CD8-positive, alpha-beta memory T cell (primary cell): ENCODE measurements at places on chromosomes 3 and 15. TPM values are rescaled to one million over a fixed set of nuclear protein-coding genes. Genes with fewer than 3 reads are reported as not detected.

GRCh38 chr15:91408476-91409076, 308.5 kb downstream of the SV2B start:
- H3K4me3 ChIP-seq: no peak overlapping the region
- no peak for DNase-seq

DNA sequence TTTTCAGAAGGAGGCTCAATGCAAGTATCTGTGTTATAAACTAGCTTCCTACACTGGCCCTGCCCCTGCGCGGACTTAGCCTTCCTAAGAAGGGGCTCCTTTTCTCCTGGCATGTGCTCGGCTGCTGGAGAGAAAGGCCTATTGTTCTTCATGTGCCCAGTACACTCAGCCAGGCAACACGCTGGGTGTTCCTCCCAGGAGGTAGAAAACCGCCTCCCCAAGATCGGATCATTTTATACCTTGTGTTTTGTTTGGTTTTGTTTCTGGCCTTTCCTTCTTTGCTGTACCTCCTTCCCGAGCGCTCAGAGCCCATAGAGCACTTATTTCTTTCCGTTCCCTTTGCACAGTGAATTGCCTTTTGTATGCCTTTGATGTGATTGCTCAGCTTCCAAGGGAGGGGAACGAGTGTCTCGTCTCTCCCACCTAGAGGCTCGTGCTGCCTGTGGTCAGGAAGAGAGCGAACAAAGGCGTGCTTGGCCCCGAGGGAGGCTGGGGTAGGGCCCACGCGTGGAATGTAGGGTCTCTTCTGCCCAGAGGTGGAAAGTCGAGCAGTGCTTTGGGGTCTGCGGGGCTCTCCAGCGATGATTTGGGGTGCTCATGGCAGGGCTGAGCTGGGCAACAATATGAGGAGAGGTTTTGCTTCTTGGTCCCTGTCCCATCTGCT, 30.0 kb downstream of the CCNL1 start:
- DNase-seq: no peak
- no peaks in the 10 kb centered on the region for H3K27me3 ChIP-seq
- H3K4me3 ChIP-seq: peak overlapping the region; percentile 15
- H3K36me3 ChIP-seq: no peaks in the 10 kb centered on the region
- peaks cover 56% of the 10 kb centered on the region for H3K4me1 ChIP-seq
- H3K27ac ChIP-seq: peak overlapping the region; percentile 68

GRCh38 chr15:31301673-31301990, 25.0 kb upstream of the KLF13 start:
- no peaks in the 10 kb centered on the region for H3K27me3 ChIP-seq
- H3K27ac ChIP-seq: no peak overlapping the region
- H3K4me1 ChIP-seq: peaks cover 13% of the 10 kb centered on the region
- no peaks in the 10 kb centered on the region for H3K36me3 ChIP-seq

DNA sequence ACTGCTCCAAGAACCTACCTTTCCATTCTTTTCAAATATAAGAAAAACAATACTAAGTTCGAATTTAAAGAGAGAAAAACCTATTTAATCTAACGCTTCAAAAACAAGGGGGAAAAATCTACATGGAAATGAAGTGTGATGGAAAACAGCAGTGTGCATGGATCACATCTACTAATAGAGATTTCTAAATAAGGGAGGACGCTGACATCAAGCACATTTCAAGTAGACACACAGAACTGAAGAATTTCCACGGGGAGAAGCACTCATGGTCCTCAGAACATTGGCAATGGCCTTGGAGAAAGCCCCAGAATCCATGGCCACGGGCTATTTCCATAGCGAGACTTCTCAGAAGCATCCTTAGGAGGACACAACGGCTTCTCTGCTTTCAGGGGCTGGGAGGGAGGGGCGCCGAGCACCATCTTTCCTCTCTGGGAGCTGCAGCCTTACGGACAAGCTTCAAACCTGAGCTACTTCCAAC, 1.0 kb downstream of the TASOR start:
- no peak for DNase-seq
- peak overlapping the region; percentile 70 for H3K4me3 ChIP-seq
- peaks cover 51% of the 10 kb centered on the region for H3K4me1 ChIP-seq
- H3K27me3 ChIP-seq: no peaks in the 10 kb centered on the region
- peak overlapping the region; percentile 91 for H3K27ac ChIP-seq

DNA sequence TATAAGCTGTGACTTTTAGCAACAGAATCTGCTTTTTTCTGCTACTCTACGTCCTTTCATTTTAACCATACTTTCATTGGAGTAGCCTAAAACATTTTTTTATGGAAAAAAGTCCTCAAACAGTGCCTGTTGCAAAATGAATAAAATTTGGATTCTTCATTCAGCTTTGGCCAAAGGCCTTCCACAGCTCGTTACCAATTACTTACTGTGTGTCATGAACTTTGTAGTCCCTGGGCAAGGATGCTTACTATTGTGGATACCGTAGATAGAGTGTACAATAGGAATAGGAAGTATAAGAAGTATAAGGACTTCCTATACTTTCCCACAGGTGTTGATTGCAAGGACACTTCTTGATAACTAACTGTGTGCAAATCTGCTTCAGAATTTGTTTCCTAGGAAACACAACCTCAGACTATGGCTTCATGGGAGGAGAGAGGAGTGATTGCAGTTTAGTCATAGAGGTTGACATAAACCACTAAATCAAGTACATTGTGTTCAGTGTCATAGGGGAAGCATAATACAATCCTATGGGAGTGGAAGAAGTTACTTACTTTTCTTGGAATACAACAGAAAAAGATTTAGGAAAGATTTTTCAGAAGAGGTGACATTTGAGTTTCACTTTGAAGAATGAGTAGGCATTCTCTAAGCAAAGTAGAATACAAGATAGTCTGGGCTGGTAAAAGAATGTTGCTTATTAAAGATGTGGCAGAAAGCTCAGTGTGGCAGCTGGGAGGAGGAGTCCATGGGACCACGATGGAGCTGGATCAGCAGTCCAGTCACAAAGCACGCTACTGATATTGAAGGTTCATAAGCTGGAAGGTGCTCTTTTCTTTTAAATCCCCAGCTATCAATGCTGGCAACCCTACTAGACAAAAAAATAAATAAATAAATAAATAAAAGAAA, 309.7 kb upstream of the TPRG1 start:
- H3K27ac ChIP-seq: no peak overlapping the region
- H3K4me3 ChIP-seq: no peak overlapping the region
- H3K36me3 ChIP-seq: no peaks in the 10 kb centered on the region
- H3K4me1 ChIP-seq: no peaks in the 10 kb centered on the region
- DNase-seq: no peak

DNA sequence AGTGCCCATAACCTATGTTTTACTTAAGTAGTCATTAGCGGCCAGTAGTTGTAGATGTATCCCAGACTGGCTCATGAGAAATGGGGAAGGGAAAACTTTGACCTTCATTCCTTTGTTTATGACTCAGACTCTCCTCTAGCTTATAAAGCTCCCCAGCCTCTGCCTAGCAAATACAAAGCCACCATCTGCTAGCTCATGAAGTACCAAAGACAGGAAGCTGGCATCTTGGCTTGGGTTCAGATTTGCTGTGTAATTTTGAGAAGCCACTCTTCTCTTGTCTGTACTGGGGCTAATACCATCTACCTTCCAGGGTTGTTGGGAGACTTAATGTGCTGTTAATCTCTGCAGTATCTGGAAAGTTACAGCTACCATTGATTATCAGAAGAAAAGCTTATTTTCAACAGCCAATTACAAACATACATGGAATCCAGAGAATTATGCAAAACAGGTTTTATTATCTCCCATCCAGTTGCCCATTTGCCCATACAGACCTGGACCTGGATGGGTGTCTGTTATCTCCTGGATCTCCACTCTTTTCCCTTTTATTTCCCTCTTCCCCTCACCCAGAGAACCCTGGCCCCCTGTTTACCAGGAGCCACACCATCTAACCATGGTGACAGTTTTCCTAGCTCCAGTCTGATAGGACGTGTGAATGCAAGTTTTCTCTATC, 153.8 kb downstream of the SEMA6D start:
- H3K36me3 ChIP-seq: no peaks in the 10 kb centered on the region
- no peak for DNase-seq
- H3K4me3 ChIP-seq: no peak overlapping the region
- no peaks in the 10 kb centered on the region for H3K4me1 ChIP-seq
- no peaks in the 10 kb centered on the region for H3K27me3 ChIP-seq
- no peak overlapping the region for H3K27ac ChIP-seq

- no peaks in the 10 kb centered on the region for H3K36me3 ChIP-seq
- no peak overlapping the region for H3K4me3 ChIP-seq
- DNase-seq: no peak
- no peak overlapping the region for H3K27ac ChIP-seq
- H3K4me1 ChIP-seq: peaks cover 1% of the 10 kb centered on the region
- no peaks in the 10 kb centered on the region for H3K27me3 ChIP-seq
These were observed 12.9 kb downstream of the MB21D2 start for GRCh38 chr3:192904632-192905289.

DNA sequence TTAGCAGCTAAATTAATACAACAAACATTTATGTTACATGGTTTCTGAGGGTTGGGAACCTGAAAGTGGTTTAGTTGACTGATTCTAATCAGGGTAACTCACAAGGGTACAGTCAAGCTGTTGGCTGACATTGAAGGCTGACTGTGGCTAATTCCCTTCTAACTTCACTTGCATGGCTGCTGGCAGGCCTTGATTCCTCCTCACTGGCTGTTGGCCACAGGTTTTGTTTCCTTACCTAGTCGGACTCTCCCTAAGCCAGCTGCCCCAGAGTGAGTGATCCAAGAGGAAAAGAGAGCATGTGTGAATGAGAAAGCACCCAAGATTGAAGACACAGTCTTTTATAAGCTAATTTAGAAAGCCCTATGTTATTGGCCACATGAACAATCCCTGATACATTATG, 700.1 kb downstream of the ROBO1 start:
- no peaks in the 10 kb centered on the region for H3K27me3 ChIP-seq
- H3K27ac ChIP-seq: no peak overlapping the region
- no peak for DNase-seq
- no peak overlapping the region for H3K4me3 ChIP-seq
- H3K36me3 ChIP-seq: no peaks in the 10 kb centered on the region

DNA sequence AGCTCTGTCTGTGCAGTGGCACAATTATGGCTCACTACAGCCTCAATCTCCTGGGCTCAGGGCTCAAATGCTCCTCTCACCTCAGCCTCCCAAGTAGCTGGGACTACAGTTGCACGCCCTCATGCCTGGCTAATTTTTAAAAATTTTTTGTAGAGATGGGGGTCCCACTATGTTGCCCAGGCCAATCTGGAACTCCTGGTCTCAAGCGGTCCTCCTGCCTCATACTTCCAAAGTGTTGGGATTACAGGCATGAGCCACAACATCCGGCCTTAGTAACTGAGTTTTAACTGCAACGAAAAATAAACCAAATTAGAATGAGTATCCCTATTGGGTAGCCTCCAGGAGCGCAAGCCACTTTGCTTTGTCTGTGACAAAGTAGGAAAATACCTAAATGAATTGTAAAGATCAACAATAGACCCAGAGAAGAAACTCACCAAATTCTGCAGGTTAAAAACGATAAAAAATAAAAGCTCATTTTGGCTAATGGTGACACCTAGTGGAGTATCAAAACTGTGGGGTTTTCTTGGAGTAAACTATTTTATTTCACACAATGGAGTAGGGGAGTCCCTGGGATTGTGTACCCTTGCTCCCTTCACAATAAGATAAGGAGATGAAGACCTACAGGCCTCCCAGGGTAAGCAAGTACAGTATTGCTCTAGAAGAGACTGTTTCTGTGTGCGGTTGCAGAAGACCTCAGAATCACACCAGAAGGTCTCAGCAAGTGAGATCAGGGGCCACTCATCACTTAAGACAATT, 21.0 kb upstream of the CA12 start:
- no peaks in the 10 kb centered on the region for H3K27me3 ChIP-seq
- DNase-seq: no peak
- no peak overlapping the region for H3K4me3 ChIP-seq
- H3K27ac ChIP-seq: no peak overlapping the region

- H3K4me1 ChIP-seq: no peaks in the 10 kb centered on the region
- no peak for DNase-seq
- H3K27ac ChIP-seq: no peak overlapping the region
- no peak overlapping the region for H3K4me3 ChIP-seq
These were observed 203.5 kb downstream of the MECOM start for GRCh38 chr3:169460035-169460434.

WNT7A gene
- 0.38 TPM for total RNA-seq
